NCI-H146 (cell line): ENCODE measurements at places on chromosomes 5 and 9.

DNA sequence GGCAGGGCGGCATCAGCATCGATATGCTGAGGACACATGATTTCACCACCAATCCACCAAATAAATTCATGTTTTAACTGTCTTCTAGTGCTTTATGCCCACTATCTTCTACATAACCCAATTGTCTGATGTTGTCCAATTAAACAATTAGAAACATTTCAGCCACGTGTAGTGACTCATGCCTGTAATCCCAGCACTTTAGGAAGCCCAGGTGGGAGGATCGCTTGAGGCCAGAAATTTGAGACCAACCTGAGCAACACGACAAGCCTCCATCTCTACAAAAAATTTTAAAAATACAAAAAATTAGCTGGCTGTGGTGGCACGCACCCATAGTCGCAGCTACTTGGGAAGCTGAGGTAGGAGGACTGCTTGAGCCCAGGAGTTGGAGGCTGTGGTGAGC lies 128.1 kb downstream of the MYO10 start:
- no peak for DNase-seq

- DNase-seq, result no peak
Measured at GRCh38 chr5:73066466-73066865, 53.9 kb upstream of the TMEM171 start.

DNA sequence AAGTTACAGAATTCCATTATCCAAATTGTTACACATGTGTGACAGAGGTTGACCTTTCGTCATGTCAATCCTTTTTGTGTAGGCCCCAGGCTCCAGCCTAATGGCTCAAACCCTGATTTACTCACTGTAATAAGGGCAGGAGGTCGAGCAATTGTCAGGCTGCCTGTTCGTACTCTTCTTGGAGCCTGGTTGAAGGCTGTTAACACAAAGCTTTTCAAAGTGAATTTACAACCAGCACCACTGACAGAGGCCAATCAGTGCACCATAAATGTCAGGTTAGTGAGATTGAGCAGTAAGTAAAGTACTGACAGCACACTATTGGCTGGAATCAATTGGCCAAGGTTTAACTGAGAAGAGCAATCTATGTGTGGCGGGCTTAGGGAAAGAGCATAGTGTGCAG lies 16.8 kb downstream of the PRDM6 start:
- DNase-seq, result no peak

DNA sequence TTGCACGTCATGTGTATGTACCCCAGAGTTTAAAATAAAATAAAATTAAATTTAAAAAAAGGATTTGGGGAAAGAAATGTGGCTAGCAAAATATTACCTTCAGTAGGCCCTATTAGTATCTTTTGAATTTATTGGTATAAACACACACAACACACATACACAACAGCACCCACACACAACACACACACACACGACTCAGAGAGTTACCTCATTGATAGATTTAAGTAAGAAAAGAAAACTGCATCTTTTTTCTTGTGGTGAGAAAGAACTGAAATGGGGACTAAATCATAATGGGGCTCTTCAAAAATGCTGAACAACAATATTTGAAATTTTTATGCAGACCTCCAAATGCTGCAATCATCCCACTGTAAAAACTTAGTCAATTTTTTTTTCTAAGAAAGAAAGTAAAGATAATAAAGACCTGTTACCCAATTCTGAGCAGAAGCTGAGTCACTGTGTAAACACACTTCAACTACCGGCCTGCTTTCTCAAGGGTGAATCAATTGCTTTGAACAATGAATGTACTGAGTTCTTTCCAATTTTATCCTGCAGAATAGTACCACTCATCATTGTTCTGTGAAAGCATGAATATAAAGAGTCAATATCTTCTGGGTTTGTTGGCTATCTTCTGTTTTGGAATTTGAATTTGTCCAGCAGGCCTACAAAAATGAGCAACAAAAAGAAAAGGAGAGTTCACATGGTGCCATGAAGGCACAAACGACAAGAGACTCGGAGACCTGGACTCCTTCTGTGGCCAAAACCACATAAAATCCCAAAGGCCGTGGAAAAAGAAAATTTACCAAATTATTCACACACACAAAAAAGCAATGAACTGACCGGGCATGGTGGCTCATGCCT lies 57.9 kb upstream of the CCNG1 start:
- DNase-seq, result no peak

DNA sequence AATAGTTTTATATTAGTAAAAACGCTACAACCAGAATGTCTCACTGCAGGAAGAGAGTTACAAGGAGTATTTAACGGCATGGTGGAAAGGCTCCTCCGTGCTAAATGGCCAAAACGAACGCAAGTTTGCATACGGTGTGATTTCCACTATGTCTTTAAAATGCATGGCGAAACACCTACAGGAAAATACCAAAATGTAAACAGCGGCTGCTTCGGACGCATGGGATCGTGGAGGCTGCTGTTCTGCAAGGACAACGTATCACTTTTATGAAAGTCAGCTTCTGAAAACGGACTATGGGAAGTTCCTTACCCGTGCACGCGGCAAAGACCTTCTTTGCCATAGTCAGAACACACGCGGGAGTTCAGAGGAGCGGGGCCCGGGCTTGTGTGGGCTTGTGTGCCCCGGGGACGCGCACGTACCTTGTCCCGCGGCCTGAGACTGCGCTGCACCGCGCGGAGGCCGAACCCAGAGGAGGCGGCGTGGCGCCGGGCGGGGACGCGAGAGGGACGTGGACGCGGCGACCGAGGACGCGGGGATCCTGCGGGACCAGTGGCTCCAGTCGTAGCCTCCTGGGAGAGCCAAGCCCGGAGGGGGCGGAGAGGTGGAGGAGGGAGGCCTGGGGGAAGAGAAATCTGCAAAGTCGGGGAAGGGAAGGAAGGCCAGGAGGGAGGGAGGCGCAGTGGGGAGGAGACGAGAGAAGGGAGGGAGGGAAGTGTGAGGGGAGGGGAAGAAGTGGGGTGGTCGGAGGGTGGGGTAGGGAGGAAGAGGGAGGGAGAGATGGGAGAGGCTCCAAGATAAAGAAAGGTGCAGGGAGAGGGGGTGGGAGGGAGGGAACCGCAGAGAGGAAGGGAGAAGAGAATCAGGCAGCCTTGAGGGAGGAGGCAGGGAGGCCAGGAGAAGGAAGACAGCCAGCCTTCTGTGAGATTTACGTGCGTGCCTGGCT lies at the start of gene CMBL:
Gene CMBL, minus strand, starts transcription at position 697 of the 943 bp plus-strand sequence. CDS start 17,140 bp downstream, outside the sequence.
- peak; percentile 83 for DNase-seq

DNA sequence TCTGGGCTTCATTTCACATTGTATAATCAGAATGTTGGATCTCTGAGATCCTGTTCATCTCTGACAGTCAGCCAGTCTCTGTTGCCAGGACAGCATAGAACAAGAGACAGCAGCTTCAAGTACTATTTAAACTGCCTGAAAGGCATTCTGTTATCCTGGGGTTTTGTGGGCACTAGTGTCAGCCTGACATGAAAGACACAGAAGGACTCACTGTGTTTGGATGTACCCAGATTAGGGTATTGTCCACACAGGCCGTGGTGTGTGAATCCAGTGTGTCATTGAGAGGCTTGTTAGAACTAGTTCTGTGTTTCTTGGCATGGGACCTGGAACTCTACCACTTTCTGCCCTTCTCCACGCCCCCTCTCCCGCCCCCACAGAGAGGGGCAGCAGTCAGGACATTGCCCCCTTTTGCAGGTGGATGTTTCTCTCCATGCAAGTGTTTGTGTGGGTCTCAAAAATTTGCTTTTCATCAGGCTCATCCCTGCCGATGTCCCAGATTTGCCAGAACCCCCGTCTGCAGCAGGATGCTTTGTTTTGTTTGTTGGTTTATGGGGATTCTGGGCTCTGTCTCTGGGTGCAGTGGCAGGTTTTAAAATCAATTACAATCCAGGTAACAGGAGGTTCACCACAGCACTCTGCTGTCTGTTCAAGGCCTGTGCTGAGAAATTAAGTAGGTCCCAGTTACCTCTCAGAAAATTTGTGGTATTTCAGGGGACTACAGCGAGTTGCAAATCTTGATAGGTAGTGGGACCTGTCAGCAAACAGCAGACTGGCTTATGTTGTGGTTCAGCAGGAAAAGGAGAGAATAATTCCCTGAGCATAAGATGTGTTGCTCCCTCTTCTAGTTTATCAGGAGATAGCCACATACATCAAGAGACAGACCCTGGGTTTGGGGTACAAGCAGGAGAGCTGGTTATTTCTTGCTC lies 144.6 kb downstream of the DOCK2 start:
- no peak for DNase-seq

GRCh38 chr5:19564036-19564435 lies 424.0 kb downstream of the CDH18 start:
- DNase-seq, result no peak

DNA sequence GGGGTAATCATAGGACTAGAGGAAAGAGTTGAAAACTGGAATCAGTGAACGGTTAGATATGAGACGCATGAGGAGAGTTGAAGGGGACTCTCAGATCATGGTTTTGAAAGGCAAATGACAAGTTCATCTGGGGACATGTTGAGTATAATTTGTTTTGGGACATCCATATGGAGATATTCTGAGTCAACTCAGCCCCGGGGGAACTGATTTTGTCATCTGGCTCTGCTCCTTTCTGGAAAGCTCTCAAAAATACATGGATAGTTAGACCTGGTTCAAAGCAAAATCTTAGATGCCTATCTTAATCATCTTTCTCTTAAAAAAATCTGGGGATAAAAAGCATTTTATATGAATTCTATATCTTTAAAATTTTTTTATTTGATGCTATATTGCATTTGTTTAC lies 161.2 kb downstream of the SNX18 start:
- no peak for DNase-seq

DNA sequence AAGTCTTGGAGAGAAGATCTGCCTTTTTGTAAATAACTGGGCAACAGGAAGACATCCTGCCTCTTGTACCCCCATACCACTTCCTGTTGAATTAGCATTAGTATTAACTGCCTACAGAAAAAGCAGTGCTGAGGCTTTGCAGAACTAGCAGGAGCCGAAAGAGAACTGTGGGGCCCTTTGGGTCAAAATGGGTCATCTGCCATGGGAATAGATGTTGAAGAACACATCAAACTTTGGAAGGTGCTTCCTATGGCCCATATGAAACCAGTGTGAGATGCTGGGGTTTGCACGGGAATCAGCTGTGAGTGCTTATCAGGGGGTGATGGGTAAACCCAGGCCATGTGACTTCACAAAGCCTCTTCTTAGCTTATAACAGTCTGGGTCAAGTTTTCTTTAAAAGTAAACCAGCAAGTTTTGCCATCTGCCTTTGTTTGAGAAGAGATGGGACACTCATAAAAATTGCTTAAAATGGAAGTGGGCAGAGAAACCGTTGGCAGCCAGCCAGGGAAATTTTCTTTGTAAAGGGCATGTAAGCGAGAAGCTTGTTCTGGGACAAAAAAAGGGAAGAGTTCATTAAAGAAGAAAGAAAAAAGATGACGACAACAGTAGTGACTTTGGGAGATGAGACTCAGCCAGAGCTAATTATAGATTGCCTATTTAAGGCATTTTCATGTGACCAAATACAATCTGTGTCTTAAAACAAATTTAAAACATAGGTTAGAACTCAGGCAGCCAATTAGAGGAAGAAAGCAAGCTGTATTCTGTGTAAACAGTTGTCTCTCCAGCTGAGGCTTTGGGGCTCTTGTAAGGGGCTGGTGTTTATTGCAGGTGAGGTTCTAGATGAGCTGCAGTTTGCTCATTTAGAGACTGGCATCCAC lies 4.4 kb downstream of the SLC25A25 start:
- peak; percentile 55 for DNase-seq

- no peak for DNase-seq
Measured at GRCh38 chr5:80976985-80977384, 16.8 kb downstream of the RASGRF2 start.

DNA sequence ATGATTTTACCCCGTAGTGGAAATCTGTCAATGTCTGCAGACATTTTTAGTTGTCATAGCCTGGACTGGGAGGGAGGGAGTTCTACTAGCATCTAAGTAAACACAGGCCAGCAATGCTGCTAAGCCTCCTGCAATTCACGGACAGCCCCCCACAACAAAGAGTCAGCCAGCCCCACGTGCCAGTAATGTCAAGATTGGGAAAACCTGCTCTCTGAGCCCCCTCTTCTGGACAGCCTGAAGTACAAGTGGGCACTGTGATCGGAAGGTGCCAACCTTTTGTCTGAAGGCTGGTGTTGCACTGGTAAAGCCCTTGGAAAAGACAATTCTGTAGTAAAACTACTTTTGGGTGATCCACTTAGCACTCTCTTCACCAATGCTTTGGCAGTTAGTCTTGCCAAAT lies 154.5 kb downstream of the TARS1 start:
- no peak for DNase-seq

GRCh38 chr5:107968998-107969397 lies 298.3 kb upstream of the EFNA5 start:
- DNase-seq, result no peak

DNA sequence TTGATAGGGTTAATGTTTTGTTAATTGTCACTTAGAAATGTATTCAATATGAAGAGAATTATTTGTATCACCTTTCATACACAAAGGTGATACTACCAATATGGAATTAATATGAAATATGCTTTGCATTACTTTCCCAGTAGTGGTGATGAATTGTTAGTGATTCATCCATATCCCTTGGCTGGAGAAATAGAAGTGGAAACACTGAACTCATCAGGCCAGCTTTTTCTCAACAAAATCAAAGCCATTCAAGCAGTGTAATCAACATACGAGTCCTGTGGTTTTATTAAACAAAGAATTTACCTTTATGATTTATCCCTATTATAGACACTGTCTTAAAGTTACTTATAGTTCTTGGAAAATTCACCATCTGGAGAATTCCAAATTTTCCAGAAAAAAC lies 264.0 kb upstream of the MEF2C start:
- no peak for DNase-seq

- DNase-seq, result peak; percentile 59
Measured at GRCh38 chr5:123671042-123671441, 159.1 kb downstream of the CSNK1G3 start.

DNA sequence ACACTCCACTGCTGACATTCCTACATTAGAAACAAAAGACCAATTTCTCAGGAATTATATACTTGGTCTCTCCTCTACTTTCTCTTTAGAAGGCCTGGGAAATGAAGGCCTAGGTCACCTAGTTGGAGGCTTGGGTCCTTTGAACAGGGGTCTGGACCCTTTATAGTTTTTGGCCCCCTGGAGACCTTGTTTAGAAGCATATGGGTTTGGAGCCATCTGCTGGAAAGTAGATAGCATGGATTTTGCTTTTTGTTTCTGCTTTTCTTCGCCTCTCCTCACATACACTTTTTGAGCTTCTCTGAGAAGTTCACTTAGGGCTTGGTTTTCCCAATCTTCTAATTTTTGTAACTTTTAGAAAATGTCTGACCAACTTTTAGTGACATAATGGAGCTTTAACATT lies 67.1 kb upstream of the CDK20 start:
- no peak for DNase-seq

DNA sequence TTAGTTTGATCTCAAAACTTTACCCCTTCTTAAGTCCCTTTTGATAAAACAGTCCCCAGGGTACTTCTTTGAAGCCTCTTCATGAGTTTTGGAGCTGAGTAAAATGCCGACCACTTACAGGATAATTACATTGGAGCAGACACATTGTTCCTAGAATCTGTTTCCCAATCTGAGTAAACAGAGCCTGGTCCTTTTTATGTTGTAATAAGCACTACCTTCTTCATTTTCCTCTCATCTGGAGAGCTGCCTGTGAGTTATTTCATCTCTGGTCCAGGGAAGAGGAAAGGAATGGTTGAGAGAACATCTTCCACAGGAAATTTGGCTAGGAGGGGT lies 26.3 kb upstream of the GALNT10 start:
- peak; percentile 30 for DNase-seq
